B cell (primary cell): ENCODE measurements at places on chromosomes 2 and 18. TPM values are rescaled to one million over a fixed set of nuclear protein-coding genes. Genes with fewer than 3 reads are reported as not detected.

DNA sequence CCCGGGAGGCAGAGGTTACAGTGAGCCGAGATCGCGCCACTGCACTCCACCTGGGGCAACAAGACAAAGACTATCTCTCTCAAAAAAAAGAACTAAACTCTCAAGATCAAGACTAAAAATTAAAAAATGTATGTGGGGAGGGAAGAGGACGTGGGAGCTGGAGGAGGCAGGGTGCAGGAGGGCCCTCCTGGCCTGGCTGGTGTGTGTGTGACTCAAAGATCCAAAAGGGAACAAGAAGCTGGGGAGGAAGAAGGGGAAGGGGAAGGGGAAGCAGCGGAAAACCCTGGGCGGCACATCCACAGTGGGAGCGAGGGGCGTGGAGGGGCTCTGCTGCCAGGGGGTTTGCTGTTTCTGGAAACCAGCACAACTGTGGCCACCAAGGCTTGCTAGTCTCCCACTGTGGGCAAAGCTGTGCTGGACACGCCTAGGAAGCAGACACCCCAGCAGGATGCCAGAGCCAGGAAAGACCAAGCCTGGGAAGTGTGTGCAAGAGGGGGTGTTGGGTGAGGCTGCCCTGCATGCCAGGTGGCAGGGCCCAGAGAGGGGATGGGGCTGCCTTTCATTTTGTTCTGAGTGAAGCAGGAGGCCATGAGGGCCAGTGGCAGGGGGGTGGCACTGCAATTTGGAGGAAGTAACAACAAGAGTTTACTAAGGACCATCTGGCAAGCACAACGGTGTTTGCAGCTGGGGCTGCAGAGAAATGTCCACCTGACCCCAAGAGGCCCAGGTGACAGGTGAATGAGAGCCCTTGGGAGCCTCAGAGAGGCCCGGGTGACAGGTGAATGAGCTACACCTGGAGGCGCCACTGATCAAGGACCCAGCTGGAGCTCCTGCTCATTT lies 44.5 kb downstream of the ANO7 start:
- DNase-seq, result no peak

GRCh38 chr2:8481463-8482009 lies 200.3 kb upstream of the ID2 start:
- no peak for DNase-seq

The ESPNL gene
- total RNA-seq, result 1.6 and 2.2 TPM in 2 replicates

The AGXT gene
- total RNA-seq, result not detected in 2 replicates

The ANKRD30BL gene
- total RNA-seq, result not detected in 2 replicates

GRCh38 chr18:37922162-37922561 lies 356.6 kb upstream of the CELF4 start:
- no peak for DNase-seq

The CFC1 gene
- not detected in 2 replicates for total RNA-seq
